COR-L47 (cell line): ENCODE measurements at places on chromosomes 12 and 14.

- peak; percentile 61 for DNase-seq
These were observed 2.2 kb upstream of the NFKBIA start for GRCh38 chr14:35406506-35407305.

DNA sequence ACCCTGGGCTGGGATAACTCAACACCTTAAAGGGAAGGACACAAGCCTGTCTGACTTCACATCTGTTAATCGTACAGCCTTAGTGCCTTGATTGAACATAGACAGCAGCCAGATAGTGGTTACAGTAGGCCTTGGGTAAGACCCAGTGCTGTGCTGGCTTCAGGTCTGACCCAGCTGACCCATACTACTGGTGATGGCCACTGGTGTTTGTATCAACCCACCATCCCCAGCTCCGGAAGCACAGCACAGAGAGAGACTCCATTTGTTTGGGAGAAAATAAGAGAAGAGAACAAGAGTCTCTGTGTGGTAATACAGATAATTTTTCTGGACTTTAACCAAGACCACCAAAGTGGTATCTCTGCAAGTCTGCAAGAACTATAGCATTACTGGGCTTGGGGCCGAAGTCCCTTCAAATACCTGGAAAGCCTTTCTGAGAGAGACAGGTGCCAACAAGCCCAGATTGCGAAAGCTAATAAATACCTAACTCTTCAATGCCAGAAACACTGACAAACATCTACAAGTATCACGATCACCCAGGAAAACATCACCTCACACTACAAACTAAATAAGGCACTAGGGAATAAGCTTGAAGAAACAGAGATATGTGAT, 330.1 kb upstream of the GARIN2 start:
- DNase-seq: no peak

GRCh38 chr12:39227218-39227617, 215.7 kb downstream of the KIF21A start:
- DNase-seq: no peak

DNA sequence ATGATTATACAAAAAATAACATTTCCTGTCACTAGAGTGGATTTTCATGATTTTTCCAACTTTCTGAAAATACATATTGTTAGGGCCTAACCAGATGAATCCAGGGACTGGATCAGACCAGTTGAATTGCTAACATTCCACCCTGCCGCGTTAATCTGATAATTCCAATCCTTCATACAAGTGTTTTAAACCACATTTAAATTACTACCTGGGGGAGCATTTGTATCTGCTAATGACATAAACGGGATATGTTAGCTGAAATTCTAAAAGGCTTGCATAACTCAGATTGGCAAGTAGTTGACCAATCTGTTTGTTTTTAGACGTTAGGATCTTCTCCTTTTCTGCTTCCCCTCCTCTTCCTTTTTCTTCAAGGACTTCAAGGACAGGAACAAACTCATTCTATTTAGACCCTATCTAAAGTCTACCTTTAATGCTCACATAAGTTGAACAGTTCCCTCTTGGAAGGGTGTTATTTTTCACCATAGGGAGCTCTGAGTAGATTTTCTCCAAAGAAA, 239.0 kb downstream of the ADAMTS20 start:
- no peak for DNase-seq

GRCh38 chr12:104742551-104743201, 215.4 kb downstream of the SLC41A2 start:
- DNase-seq: peak; percentile 73

- no peak for DNase-seq
These were observed 150.2 kb downstream of the TTLL5 start for GRCh38 chr14:75811136-75811829.

GRCh38 chr14:69635981-69636639, 24.7 kb downstream of the SUSD6 start:
- peak; percentile 17 for DNase-seq

DNA sequence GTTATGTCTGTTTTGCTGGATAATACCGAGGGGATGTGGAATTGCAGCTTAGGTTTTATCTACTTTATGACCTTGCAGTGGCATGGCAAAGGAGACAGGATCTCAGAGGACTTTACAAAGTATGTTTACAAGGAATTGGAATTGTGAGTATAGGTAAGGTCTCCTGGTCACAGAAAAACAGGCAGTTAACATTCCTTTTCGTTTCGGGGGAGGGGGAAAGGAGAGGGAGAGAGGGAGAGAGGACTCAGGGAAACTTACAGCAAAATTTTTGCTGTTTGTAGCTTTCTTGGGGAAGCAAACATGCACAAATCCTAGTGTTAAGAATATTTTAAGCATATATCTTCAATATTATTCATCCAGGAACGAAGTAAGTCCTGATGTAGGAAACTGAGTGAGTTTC, 590.5 kb upstream of the LRFN5 start:
- DNase-seq: no peak

GRCh38 chr14:104138718-104139459, 502 bp downstream of the KIF26A start:
- DNase-seq: no peak

- no peak for DNase-seq
These were observed 111.6 kb downstream of the RBM19 start for GRCh38 chr12:113854385-113855142.

DNA sequence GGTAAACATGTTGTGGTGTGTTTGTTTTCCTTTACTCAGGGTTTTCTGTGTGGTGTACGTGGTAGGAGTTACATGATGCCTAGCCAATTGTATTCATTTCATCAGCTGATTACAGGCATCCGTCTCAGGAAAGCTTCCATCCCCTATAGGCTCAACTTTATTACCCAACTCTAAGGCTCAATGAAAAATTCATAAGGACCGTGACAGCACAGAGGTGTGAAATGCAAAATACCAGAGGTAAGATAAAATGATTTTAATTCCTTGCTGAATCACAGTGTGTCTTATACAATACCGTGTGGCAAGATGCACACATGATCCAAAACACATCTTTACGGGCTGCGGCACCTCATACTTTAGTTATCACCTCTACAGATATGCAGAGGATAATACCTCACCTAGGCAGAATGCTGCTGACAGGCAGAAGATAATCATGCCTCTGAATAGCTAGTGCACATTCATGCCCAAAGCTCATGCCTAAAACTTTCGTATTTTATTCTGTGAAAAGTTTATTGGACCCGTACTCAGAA, 87.2 kb upstream of the DIO2 start:
- no peak for DNase-seq
